ENCODE measurements at places on chromosomes 6 and 20. TPM values are rescaled to one million over a fixed set of nuclear protein-coding genes. Genes with fewer than 3 reads are reported as not detected.

DNA sequence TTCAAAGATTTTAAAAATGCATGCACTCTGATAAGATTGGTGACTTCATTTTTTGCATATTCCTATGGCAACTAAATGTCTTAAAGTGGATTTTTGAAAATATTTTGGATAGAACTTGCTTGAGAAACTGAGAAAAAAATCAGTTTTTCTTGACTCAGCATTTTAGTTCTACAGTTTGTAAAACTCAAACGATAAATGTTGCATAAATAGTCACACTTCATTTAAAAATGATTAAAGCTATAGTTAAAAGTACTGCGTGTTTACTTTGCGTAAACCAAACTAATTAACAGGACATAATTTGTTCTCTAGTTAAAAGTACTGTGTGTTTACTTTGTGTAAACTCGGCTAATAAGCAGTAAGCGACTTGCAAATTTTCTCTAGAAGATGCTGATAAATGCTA is 28.3 kb upstream of the MEI4 start:
- peak; percentile 21 for DNase-seq

DNA sequence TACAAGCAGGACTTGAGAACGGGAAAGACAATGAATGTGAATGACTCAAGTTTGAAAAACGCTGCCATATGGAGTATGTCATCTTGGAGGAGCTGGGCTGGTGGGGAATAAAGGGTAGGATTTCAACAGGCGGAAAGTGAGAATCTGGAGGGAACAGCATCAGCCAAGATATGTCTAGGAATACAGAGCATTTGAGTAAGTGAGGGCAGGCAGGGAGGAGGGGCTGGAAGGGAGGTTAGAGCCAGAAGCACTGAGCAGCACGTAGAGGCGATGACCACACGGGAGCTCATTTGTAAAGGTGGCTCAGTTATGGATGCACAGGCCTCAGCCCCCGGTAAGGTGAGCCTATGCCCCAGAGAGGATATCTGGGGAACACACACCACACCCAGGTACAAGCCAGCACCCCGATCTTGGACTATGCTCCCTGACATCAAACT is 115.1 kb downstream of the ZMYND8 start:
- no peak for DNase-seq

DNA sequence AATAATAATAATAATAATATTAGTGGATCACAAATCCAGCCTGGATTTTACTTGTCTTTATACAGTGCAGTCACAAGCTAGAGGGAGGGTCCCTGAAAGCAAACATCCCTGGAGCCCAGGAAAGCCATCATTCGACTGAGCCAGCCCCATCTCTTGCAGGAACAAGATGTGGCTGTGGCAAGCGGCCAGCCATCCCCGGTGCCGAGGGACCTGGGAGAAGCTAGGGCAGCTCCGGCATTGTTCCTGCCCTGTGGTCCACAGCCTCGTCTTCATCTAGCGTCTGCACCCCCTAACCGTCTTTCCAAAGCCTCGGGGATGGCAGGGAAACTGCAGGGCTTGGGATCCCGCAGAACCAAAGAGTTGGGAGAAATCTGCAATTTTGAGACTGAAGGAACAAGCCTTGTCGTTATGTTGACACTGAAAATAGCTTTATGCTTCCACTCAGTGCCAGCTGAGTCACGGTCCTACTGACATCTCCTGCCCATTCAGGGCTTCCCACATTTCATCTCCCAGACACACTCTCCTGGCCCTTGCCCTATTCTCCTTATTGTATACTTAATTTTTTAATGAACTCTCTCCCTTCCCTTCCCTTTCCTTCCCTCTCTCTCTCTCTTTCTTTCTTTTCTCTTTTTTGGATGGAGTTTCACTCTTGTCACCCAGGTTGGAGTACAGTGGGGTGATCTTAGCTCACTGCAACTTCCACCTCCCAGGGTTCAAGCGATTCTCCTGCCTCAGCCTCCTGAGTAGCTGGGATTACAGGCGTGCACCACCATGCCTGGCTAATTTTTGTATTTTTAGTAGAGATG is 62.5 kb upstream of the ZNFX1 start:
- peak; percentile 76 for DNase-seq

DNA sequence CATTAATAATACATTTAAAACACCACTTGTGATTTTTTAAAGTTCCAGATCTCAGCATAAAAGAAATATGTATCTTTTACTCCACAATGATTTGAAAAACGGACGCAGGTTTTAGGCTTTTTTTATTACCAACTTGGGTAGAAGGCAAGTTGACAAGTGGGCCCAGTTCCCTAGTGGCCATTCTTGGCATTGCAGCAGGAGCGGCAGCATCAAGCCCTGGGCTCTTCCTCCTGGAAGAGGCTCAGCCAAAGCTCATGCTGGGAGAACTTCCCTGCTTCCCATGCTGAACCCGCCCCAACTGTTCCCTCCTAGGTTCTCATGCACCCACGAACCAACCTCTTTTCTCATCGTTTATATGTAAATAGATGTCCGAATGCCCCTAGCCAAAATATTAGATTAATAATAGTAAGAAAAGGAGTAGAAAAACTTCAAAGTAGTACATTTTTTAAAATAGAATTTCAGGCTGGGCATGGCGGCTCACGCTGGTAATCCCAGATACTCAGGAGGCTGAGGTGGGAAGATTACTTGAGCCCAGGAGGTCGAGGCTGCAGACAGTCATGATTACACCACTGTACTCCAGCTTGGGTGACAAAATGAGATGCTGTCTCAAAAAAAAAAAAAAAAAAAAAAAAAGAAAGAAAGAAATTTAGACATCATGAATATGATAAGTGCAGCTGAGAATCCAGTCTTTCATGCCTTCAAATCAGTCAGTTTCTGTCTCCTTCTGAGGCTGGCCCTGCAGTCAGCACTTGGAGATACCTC is 18.2 kb upstream of the MYB start:
- peak; percentile 79 for DNase-seq

- DNase-seq, result no peak
These were observed 14.8 kb upstream of the CEP162 start for GRCh38 chr6:84242265-84242664.

GRCh38 chr6:25874118-25874517 is at the start of gene SLC17A3:
Gene SLC17A3 (minus strand): TSS chr6:25874243. CDS start chr6:25868387, 5,856 bp downstream.
- no peak for DNase-seq

DNA sequence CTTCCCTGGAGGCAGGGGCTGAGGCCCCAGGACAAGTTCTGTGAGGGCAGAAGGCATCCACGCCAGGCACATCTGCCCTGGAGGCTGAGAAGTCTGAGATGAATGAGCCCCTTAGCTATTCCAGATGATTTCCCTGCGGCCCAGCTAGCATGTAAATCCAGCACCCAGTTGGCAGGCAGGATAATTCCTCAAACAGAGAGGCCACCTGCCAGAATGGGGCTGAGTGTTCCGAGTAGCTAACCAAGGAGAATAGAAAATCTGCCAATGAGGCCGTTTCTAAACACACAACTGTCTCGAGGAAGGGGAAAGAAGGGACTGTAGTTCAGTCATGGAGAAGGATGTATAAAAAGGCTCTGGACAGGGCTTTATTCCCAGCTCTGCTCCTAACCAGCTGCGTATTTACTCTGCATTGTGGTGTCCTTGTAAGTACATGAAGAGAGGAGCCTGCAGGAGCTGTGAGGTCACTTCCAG is 211.4 kb upstream of the CDYL start:
- no peak for DNase-seq

GRCh38 chr6:3745566-3746118 is 5.9 kb downstream of the PXDC1 start:
- DNase-seq, result no peak

DNA sequence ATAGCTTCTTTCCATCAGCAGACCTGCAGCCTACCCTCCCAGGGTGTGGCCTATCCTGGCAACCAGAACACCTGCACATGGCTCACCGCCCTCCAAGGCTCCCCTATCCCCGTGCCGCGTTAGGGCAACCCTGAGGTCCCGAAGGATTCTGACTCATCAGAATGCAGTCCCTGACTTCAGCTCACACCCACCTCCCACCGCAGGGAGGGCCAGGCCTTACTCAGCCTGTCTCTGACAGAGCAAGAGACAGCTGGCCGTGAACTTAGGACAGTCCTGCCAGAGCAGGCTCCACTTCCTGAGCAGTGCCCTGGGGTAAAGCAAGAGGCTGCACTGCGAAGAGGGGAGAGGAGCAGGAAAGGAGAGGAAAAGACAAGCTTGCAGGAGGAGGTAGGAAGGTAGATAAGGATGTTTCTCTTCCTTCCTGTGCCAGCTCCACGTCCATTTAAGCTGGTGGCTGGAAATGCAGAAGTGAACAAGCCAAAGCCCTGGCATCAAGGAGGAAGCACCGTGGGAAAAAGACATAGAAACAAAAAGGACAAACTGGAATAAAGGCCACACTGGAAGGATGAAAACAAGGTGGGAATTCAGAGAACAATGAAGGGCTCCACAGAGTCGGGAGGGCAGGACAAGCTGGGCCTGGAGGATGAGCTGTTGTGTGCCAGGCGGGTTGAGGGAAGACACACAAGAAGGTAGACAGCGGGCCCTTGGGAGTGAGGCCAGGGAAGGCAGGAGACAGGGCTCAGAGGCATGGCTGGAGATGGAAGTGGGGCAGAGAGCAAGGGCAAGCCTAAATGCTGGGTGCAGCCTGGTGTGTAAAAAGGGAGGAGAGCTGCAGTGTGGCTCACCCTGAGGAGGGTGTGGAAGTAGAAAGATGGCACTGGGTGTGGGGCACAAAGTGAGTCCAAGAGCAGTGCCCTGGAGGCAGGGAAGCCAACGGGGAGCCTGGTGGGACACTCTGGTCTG is 102.7 kb downstream of the SLC23A2 start:
- no peak for DNase-seq

GRCh38 chr6:124131779-124132178 is 328.1 kb downstream of the NKAIN2 start:
- DNase-seq, result no peak

DNA sequence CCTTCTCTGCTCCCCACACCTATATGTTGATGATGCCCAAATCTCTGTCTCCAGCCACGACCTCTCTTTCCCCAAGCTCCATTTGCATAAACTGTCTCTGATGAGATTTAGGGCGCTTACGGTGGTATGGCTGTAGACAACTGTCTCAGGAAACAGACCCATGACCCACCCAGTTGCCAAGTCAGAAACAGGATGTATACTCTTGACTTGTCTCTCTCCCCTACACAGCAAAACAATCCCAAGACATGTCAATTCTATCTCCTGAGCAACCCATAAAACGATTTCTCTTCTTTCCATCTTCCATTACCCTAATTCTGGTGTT is 13.9 kb downstream of the GNL1 start:
- DNase-seq, result no peak

- no peak for DNase-seq
These were observed 43.1 kb upstream of the PHACTR3 start for GRCh38 chr20:59561228-59561605.

GRCh38 chr6:36700831-36701230 is 3.2 kb downstream of the RAB44 start:
- DNase-seq, result no peak

DNA sequence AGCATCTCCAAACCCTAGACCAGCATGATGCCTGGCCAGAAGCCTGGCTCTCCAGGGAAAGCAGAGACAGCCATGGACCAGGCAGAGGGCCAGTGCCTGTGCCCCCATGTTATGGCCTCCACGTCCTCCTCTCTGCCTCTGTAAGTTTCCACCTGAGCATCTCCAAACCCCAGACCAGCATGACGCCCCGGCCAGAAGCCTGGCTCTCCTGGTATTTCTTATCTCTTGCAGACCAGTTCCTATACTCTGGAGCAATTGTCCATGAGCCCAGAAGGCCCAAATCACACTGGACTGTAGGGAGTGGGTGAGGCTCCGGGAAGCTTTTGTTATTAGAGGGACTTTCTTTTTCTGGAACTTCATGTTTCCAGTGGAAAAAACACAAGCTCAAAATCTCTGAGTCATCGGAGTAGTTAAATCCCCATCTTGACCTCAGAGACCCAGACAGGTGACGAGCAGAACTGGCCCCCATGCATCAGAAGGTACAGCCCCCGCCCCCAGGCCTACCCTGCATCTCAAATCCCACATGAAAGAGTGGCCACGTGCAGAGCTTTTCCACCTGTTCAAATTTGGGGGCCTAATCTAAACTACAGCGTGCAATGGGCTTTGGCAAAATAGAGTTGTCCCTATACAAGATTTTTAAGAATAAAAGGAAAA is 110.2 kb upstream of the FOXQ1 start:
- no peak for DNase-seq

GRCh38 chr6:162056745-162057144 is 670.8 kb downstream of the PRKN start:
- no peak for DNase-seq

DNA sequence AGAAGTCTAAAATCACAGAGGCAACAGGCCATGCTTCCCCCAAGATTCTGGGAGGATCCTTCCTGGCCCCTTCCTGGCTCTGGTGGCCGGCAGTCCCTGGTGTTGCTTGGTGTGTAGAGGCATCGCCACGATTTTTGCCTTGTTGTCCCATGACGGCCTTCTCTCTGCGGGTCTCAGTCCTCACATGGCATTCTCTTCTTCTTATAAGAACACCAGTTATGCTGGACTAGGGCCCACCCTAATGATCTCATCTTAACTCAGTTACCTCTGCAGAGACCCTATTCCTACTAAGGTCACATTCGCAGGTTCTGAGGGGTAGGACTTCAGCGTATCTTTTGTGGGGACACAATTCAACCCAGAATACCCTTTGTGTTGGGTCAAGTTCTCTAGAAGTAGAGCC is 168.0 kb downstream of the LINC00237 start:
- DNase-seq, result no peak

- DNase-seq, result no peak
These were observed 125.4 kb upstream of the SAMD5 start for GRCh38 chr6:147382945-147383554.

The EPPIN gene
- total RNA-seq, result not detected

The MLN gene
- not detected for total RNA-seq

The PROKR2 gene
- total RNA-seq, result not detected

The KCNG1 gene
- 0.31 TPM for total RNA-seq

The PRDM13 gene
- total RNA-seq, result not detected

The NRSN1 gene
- total RNA-seq, result not detected

The MYLK2 gene
- total RNA-seq, result not detected
